ENCODE measurements at places on chromosomes 3 and 15.

DNA sequence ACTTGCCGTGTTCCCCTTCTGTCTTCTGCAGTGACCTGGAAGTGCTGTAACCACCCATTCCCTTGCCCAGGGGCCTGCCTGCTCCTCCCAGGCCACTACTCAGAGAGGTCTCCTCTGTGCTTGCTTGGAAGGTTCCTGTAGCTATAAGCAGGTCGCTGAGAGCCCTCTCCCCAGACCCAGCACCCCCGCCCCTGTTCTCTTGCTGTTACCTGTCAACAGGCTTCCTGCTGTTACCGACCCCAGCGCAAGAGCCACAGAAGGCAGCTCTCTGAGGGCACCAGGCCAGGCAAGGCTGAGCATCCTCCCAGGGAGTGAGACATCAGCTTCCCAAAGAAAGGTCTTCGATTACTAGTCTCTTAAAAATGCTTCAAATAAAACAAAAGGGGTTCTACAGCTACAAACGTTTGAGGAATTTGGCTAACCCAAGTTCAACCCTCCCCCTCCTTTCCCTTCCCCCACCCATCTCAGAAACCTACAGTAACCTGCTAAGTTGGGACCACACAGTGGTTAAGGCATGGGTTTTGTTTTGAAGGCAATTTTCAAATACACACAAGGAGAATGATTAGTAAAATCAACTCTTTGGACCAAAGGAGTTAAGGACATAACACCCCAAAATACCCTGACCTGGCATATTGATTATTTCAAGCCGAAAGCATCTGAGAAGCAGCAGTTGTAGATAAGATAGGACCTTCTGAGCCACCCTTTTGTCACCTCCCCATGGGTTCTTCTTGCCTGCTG is 74.9 kb upstream of the MFGE8 start:
- DNase-seq: no peak

DNA sequence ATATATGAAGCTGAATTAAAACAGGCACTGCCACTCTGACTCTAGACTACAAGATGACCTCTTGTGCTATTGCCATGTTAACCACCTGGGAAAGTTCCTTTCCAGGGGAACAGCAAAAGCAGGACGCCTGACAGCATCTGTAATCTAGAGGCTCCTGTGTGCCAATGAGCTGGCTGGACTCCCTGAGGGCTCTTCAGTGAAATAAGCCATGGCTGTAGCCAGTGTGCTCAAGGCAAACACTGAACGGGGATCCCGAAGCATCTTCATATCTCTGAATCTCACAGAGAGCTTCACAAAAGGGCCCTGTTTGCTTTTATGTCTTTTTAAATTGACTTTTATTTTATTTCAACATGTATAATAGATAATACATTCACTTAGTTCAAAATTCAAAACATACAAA is 57.2 kb downstream of the BFSP2 start:
- DNase-seq: no peak

- DNase-seq: no peak
Observed at GRCh38 chr3:117820658-117821299, 1111.2 kb downstream of the TUSC7 start.

DNA sequence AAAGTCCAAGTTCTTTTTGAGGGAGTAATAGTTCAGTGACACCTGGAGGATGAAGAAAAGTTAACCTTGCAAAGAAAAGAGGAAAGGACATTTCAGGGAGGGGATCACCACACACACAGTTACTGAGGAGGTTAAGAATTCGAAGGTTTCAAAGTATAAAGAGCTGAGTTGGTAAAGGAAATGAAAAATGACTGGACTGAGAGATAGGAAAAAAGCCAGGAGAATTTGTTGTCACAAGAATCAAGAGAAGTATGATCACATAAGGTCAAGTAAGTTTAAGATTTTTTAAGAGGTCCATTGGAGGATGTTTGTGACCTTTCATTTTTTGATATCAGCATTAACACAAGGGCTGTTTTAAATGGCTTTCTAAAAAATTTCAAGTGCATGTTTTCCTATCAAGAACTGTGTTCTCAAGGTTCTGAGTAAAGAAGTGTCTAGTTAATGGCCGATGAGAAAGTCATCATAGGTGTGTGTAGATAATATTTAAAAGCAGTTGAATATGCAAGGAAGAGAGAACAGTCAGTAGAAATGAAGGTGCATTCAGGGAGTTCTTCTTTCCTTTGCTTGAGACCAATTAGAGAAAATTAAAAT is 189.2 kb upstream of the RBMS3 start:
- DNase-seq: no peak

- no peak for DNase-seq
Observed at GRCh38 chr15:51378406-51378805, 37.0 kb downstream of the GLDN start.

GRCh38 chr15:39431376-39431775 is 149.5 kb upstream of the THBS1 start:
- no peak for DNase-seq

GRCh38 chr15:65337436-65338070 is 33.1 kb downstream of the RNU5B-1 start:
- no peak for DNase-seq

DNA sequence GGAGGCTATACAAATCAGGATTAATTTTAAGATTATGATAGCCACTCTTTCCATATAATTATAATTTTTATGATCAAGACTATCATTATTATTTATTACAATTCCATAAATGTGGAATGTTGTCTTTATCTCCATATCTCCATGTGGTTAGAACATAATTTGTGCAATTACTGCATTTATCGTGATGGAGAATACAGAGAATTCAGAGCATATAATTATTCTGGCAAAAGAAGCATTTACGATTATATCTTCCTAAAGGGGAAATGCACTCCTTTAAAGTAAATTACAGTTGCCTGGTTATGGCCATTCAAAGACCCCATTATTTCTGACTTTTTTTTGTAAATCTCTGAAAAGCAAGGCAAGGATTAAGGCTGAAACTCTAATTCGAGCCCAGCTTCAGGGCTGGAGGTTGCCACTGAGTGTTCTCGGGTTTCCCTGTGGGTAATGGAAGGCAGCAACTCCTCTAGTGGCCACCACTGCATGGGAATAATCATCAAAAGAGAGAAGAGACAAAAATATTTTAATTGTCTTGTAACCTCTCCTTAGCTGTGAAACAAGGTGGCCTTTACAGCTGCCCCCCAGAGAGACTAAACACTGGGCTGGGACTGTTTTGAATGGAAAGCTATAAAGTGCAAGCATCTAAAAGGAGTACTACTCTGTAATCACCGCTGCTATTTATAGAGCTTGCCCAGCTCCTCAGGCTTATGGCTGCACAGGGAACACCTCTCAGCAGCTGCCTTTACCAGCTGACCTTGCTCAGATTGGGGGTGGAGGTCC is 59.8 kb upstream of the PRTG start:
- DNase-seq: no peak

DNA sequence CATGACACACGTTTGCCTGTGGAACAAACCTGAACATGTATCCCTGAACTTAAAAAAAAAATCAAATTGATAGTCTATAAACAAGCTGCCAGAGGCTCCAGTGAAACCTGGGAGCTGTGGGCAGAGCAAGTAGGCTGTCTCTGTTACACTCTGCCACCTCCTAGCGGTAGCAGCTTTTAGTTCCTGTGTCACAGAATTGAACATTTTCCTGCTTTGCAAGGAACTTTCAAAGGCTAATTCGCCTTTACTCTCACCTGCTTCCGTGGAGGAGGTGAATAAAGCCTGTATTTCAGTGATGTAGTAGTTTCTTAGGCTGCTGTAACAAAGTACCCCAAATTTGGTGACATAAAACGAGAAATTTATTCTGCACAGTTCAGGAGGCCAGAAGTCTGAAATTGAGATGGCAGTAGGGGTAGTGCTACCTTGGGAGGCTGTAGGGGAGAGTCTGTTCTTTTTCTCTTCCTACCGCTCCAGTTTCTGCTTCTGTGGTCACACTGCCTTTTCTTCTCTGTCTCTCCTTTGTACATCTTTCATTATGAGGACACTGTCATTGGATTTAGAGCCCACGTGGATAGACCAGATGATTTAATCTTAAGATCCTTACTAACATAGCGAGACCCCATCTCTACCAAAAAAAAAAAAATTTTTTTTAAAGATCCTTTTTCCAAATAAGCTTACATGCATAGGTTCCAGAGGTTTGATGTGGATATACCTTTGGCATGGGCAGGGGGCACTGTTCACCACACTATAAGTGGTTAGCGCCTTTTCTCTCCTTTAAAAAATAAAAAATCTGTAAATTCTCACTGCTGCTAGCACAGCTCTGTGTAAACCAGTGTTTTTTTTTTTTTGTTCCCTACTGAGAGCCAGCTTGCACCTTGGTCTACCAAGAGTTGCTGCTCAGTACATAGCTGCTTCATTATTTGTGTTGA is 25.3 kb downstream of the FBXO22 start:
- DNase-seq: no peak

DNA sequence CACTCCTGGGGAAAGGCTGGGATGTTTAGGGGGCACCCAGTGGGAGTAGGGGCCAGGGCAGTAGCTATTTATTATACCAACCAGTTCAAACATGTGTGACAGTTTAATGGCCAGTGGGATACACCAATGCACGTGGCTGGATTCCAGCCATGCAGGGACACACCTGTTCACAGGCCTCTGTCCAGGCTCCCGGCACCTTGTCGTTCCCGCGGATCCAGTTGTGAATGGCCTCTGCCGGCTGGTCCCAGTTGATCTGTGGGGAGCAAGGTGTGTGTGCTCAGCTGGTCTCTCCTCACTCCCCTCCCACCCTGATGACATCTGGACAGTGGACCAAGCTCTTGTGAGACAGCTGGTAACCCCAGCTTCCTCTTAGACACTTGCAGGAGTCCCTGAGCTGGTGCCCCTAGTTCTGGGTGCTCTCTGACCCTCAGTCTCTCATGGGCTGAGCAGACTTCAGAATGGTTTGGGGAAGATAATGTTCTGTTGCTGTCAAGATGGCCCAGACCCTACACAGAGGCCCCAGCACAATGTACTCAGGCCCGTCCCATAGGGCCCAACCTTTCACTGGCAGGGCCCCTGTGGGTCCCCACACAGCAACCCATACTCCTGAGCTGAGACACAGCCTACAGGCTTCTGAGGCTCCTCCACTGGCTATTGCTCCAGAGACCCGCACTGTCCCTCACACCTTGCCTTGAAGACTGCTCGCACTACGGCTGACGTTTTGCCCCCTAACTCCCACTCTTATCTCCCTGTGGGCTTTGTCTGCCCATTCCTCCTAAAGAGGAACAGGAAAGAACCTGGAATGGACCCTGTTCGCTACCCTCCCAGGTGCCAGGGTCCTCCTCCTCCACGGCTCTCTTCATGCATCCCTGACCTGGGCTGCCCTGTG is 25.8 kb downstream of the ALDH1L1 start:
- DNase-seq: no peak

- DNase-seq: no peak
Observed at GRCh38 chr3:126358038-126358815, 1.0 kb upstream of the KLF15 start.

DNA sequence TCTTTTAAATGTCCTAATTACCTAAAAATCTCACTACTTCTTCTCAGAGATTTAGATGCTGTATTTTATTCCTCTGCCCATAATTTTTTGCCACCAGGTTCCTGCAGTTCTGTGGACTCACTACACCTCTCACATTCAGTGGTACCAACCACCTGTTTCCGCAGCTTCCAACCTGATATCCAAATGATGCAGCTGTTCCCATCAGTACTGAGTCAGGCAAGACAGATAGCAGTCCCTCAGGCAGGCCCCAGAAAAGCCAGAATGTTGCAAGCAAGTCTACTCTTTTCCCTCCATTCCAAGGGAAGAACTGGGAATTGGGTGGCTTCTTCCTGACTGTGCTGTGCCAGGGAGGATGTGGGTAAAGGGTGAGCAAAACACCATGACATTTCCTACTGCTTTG is 39.0 kb downstream of the MNS1 start:
- DNase-seq: no peak

DNA sequence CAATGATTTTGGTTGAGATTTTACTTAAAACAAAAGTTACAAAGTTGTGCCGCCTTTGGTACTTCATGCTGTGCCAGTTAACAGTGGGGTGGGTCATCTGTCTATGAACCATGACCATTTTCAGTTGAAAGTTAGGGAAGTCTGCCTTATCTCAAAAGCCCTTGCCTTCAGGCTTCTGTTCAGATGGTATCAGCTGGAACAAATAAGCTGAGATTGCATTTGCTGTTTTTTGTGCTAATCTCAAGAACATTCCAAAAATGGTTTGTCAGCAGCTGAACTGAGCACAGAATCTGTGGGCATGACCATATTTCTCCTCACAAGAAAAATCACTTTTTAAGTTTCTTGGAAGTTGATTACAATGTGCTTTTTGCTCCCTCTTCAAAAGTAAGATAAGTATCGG is 142.3 kb downstream of the IL5RA start:
- no peak for DNase-seq

DNA sequence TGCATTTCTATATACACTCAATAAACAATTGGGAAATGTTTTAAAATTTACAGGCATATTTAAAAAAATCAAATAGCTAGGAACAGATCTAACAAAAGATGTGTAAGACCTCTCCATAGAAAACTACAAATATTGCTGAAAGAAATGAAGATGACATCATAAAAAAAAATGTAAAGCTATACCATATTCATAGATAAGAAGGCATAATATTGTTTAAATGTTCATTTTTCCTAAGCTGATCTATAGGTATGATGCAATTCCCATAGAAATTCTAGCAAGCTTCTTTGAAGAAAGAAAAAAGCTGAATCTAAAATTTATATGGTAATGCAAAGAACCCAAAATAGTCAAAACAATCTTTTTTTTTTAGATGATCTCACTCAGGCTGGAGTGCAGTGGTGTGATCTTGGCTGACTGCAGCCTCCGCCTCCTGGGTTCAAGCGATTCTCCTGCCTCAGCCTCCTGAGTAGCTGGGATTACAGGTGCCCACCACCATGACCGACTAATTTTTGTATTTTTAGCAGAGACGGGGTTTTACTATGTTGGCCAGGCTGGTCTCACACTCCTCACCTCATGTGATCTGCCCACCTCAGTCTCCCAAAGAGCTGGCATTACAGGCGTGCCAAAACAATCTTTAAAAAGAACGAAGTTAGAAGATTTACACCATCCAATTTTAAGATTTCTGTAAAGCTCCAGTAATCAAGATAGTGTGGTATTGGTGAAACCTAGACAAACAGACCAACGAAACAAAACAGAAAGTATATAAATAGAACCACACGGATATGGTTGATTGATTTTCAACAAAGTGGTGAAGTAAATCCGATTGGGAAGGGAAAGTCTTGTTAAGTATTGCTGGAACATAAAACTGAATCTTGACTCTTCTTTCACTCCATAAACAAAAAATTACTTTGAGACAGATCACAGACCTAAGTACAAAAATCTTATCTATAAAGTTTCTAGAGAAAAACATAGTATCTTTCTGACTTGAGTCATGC is 6.3 kb upstream of the BHLHE40 start:
- DNase-seq: no peak

DNA sequence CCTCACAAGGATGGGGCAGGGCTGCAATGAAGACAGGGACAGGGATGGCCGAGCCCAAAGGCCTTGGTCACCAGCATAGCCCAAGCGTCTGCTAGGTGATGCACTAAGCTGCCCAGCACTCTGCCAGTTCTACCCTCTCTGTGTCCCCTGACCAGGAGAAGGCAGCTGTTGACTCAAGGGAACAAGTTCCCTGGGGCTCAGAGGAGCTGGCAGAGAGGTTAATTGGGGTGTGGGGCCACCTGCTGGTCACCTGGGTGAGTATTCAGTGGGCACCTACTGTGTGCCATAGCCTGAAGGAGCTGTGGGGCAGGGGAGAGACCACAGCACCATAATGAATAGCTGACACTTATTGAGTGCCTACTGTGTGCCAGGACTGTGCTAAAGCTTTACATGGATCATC is 22.0 kb upstream of the DOCK3 start:
- DNase-seq: peak; percentile 62

GRCh38 chr3:85455561-85456200 is 496.9 kb downstream of the CADM2 start:
- DNase-seq: no peak

- no peak for DNase-seq
Observed at GRCh38 chr3:113117511-113118234, 93.7 kb upstream of the BOC start.

- DNase-seq: no peak
Observed at GRCh38 chr3:86990012-86990733, 776 bp downstream of the VGLL3 start.

Measured in activated CD4-positive, alpha-beta T cell treated with anti-CD3 and anti-CD28 coated beads, Interleukin-2, Interleukin-4, amounts not matched to agents 100 ng/mL and 50 ng/mL, durations not matched to agents 16 hours and 8 hours (primary cell).